ENCODE measurements at places on chromosomes 2 and 18.

- DNase-seq = no peak
Observed at GRCh38 chr2:170180031-170180566, 2.2 kb downstream of the MYO3B start.

GRCh38 chr2:200509235-200509611 lies 645 bp downstream of the KCTD18 start:
- no peak for DNase-seq

GRCh38 chr2:99256677-99257076 lies 1.2 kb upstream of the LYG2 start:
- no peak for DNase-seq

- DNase-seq = no peak
Observed at GRCh38 chr2:12855508-12855907, 138.8 kb downstream of the TRIB2 start.

- no peak for DNase-seq
Observed at GRCh38 chr2:111122631-111123421, 2.1 kb downstream of the BCL2L11 start.

GRCh38 chr2:99377879-99378278 lies 40.7 kb downstream of the EIF5B start:
- DNase-seq = no peak

GRCh38 chr18:23599809-23600208 lies 13.5 kb upstream of the NPC1 start:
- no peak for DNase-seq

Data from stimulated activated CD8-positive, alpha-beta memory T cell treated with anti-CD3 and anti-CD28 coated beads, Interleukin-4, amount 100 ng/mL, for 1 hour (primary cell).